Activated T-helper 1 cell treated with Interleukin-2 at 50 U/mL for 16 hours (primary cell): ENCODE measurements at places on chromosomes 1 and 21.

GRCh38 chr1:179550746-179551682 lies 24.7 kb downstream of the NPHS2 start:
- no peak for DNase-seq

GRCh38 chr21:34944015-34944755 lies 104.9 kb downstream of the RUNX1 start:
- DNase-seq = no peak

DNA sequence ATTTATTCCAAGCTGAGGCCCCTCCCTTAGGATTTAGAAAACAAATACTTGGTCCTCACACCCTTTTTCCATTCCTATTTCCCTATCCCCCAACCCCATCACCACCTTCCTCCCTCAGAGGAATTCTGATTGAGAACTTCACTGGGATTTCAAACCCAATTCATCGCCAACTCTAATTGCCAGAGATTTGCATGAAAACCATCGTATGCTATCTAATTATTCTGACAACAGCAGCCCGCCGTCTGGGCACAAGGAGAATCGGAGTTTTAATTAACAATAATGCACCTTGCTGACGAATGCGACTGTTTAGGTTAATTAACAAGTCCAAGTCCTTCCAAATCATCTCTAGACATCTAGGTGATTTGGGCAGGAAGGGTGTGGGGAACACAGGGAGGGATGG lies 4.4 kb downstream of the ACKR1 start:
- DNase-seq = no peak

DNA sequence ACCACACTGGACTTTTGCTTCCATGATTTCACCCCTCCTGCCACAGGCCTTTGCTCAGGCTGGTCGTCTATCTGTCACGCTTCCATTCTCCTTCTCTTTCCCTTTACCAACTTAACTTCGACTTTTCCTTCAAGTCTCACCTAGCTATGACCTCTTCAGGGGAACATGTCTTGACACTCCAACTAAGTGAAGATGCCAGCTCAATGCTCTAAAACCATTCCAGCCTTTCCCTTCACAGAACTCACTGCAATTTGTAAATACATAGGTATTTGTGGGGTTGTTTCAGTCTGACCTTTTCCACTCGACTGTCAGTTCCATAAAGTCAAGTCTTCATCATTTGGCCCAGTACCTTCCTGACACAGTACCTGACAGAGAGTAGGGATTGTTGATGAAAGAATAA lies 358.6 kb upstream of the CAMK1G start:
- DNase-seq = no peak

DNA sequence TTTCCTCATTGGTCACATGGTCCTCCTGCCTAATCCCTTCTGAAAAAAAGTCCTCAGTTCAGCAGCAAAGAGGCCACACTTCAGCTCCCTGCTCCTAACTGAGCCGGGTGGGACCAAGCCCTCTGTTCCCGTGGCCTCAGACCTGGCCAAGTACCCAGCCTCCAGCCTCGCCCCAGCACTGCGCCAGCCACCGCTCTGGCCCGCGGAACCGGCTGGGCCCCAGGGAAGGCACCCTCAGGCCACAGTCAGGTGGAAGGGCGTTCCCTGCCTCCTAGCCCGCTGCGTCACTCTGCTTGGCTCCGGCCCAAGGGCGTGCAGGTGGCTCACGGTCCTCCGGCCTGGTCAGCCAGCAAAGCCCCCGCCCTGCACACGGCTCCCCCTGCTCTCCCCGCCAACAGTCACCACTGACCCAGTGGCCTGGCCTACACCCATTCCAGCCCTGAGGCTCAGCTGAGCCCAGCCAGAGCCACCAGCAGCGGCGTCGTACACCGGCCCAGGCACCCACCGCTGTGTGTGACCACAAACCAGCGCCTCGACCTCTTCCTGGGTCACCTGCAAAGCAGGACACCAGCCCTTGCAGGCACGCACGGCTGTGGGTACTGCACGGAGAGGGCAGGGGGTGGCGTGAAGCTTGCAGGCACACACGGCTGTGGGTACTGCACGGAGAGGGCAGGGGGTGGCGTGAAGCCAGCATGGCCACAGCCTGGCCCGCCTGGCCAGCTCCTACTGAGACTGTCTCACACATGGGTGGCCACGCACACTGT lies 19.4 kb downstream of the NADK start:
- no peak for DNase-seq

DNA sequence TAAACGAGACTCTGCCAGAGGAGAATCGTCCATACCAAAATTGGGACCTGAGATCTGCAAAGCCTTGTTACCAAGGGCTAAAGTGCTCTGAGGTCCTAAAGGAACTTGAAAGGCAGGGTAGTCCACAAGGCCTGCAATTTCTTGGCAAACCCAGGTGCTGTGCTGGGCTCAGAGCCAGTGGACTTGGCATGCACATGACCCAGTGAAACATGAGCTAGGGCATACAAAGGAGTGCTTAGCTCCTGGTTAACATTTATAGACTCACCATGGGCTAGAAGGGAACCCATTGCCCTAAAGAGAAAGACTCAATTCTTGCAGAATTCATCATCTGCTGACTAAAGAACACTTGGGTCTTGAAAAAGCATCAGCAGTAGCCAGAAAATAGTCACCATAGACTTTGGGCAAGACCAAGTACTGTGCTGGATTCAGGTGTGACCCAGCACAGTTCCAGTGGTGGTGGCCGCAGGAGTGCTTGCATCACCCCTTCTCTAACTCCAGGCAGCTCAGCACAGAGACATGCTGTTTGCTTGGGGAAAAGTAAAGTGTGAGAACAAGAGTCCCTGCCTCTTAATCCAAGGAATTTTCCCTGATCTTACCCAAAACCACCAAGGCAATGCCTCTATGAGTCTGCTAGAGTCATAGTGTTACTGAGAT lies 1069.4 kb upstream of the ADGRL2 start:
- DNase-seq = no peak

DNA sequence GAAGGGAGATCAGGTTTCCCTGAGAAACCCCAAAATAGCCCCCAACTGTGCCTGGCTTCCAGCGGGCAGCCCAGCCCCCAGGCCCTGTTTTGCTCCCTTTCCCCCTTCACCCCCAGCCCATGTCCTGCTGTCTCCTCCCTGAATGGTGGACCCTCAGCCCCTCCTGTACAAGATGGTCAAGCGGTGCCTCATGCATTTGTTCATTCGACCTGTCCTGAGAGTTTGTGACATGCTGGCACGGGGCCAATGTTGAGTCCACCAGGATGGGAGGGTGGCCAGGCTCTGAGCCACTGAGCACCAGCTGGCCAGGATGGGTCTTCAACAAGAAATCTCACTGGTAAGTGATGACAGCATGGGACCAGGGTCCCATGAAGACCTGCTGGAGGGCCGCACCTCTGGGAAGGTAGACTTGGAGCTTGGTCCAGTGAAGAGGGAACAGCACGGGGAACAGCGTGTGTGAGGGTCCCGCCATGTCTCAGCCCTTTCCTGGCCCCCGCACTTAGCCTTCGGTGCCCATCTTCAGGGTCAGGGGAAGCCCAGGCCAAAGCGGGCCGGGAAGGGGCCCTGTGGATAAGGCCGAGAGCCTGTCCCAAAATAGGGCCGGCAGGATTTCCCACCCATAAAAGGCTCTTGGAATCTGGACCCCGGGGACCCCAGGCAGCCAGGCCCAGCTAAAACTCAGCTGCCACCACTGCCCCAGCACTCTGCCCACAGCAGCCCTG lies at the start of gene CALML6:
TSS of gene CALML6 (plus strand) at position 290 of the 722 bp plus-strand sequence. CDS start at position 311, 21 bp downstream.
- DNase-seq = no peak

DNA sequence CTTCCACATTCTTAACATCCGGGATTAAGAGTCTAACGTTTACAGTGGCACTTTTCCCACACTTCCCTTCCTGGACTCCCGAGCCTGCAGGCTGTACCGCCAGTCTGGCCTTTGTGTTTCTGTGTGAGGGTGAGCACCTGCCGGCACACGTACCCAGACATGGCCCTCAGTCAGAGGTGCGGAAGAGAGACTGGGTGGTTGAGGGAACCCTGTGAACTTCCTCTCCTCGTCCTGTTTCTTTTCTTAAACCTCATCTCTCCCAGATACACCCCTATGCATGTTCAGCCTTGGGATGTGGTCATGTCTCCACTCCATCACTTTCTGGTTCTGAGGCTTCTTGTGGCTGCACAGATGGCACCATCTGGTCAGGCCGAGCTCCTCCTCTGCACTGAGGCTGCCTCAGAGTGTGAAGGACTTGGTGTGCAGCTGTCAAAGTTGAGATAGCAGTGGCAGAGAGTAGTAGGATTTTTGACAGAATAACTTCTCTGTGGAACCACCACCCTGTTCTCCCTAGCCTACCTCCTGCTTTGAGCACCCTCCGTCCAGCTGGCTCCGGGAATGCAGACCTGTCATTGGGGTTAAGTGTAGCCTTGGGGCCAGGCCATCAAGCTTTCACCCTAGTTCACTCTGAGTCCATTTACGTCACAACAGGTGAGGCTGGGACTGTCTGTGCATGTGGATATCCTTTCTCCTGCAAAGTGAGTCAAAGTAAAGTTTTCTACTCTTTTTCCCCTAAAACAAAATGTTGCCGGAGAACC lies 31.4 kb downstream of the VASH2 start:
- DNase-seq = no peak
